Stomach (tissue), 19 donors: ENCODE measurements at places on chromosomes 13 and 19. TPM values are rescaled to one million over a fixed set of nuclear protein-coding genes. Genes with fewer than 3 reads are reported as not detected.
A peak's percentile ranks its signal among the peaks of the same experiment; 100 is the strongest.

Gene SOX1
- not detected for total RNA-seq

Gene JAK3
- total RNA-seq: 50.2 TPM

Gene SKA3
- total RNA-seq: 2.6 TPM

DNA sequence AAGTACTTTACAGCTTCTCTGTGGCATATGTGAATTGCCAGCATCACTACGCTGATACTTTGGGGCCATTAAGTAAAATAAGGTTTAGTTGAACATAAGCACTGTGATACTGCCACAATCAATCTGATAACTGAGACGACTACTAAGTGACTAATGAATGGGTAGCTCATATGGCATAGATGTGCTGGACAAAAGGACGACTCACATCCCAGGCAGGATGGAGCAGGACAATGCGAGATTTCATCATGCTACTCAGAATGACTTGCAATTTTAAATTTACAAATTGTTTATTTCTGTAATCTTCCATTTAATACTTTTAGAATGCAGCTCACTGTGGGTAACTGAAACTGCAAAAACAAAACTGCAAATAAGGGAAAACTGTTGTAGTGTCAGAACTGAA is 13.6 kb downstream of the CCDC122 start:
- DNase-seq: no peak

DNA sequence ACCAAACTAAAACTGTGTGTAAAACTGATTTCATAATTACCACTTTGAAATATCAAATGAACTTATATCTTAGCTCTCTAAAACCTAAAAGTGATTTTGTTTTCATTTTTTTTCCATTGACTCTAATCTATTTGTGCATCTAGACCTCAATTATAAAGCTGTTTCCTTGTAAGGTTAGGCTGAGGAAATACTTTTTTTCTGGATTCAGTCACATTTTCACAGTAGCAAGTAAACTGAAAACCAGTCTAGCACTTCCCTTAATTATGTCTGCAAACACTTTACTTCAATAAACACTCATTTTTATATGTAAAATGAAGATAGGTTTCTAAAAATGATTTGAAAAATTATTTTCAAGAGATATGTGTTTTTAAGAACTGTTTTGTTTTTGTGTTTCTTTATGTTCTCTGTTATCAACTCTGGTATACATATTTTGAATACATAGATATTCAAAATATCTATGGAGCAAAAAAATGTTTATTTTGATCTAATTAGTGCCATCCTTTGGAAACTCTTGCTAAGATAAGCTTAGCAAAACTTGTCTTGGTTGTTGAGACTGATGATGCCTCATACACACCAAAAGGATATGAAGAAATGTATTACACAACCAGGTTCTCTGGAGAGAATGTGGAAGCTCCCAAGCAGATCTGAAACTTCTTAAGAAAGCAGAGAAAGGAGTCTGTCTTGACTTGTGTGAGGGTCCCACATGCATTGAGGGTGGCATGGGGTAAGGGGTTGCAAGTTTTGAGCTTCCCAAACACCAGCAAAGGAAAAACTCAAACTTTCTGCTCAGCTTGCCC is 1887.4 kb downstream of the PCDH9 start:
- no peak for DNase-seq

DNA sequence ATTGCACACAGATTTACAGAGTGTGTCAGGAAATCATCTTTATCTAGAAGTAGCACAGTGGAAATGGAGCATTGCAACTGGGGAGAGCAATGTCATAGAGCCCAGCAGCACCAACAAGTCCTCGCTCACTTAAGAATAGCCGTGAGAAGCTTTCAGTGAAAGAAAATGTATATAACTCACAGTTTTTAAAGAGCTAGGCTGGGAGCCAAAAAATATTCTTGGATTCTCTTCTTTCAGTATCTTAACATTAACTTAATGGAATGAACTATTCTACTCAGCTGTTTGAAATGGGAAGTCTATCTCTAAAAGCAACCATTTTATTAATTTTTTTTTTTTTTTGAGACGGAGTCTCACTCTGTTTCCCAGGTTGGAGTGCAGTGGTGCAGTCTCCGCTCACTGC is 329.6 kb downstream of the COG6 start:
- DNase-seq: peak; percentile 53

DNA sequence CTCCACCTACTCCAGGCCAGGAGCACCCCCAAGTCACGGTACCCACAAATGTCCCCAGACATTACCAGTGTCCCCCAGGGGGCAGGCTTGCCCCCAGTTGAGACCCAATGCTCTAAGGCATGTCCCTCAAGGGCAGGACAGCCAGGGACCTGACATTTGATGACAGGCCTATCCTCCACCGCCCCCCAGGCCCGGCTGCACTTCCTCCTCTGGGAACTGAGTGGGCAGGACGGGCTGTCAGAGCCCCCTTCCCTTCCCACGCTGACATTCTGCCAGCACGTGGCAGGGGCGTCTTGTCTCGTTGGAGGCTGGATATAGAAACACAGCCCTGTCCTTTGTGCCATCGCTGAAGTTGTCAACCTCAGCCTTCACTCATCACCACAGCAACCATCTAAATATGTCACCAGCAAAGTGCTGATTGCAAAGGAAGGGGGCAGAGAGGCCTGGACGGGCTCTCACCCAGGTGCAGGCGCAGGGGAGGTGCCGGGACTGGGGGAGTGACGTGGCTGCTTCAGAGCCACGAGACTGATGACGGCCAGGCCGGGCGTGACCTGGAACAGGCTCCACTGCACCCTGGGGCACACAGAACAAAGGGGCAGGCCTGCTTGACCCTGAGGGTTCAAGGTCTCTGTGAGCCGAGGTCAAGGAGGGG is 38.4 kb downstream of the GNG7 start:
- peak; percentile 51 for DNase-seq

DNA sequence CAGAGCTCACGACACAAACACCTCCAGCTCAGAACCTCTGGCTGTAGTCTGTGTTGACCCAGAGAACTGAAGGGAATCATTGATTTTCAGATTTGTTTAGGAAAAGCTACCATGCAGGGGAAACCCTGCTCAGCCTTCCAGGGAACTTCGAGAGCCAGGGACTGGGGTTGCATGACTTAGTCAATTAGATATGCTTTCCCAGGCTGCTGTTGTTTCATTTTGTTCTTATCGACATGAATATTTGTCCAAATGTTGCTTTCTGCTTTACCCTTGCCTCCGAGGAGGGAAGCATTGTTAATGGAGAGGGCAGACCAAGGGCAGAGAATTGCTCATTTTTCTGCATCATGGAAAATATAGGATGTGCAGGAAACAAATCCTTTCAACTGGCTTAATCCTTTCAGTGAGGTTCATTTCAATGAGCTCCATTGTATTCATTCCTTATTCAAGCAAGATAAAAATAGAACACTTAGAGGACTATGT is 82.5 kb downstream of the KLF5 start:
- DNase-seq: peak; percentile 61

Gene CA11
- 33.0 TPM for total RNA-seq

Gene CYP2A7
- not detected for total RNA-seq

DNA sequence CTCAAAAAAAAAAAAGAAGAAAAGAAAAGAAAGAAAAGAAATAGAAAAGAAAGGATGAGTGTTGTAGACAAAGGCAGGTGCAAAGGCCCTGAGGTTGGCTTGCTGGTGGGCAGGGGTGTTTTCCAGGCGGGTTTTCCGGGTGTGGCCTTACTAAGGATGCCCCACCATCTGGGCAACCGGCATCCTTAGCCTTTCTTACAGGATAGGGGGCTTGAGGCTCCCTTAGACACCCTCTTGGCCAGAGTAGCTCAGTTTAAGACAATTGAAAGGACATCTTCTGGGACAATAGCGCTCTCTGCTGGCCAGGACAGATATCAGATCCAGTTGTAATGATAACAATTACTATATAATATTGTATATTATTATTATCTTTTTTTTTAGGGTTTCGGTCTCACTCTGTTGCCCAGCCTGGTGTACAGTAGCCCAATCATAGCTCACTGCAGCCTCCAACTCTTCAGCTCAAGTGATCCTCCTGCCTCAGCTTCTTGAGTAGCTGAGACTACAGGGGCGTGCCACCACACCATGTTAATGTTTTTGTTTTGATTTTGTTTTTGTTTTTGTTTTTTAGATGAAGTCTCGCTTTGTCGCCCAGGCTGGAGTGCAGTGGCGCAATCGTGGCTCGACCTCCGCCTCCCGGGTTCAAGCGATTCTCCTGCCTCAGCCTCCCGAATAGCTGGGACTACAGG is 1.4 kb upstream of the QTRT1 start:
- DNase-seq: peak; percentile 74

DNA sequence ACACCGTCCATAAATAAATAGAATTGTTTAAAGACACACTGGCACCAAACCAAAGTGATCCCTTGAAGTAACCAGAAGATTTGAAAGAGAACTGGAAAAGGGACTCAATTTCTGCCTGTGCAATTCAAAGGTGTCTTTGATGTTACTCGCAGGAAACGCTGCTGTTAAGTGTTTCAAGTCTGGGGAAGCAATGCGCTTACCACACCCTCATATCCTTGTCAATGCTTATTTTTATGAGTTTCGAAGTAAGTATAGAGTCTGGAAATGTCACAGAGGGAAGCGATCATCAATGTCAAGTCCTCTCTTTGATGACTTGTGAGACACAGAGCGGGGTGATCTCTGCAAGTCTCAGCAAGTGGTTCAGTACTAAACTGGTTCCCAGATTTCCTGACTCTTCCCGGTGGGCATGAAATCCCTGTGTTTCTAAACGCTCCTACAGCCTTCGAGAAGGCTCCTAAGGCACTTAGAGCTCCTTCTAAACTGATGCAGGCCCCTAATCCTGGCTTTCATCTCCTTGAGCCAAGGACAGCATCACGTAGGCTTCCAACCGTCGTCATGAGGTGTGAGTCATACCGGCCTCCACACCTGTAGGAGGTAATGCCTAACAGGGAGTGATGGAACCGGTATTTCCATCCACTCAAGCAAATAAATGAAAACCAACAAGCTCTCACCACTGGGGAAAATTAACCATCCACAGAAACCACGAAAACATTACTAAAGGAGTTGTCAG is 22.8 kb downstream of the SYDE1 start:
- peak; percentile 82 for DNase-seq

GRCh38 chr13:48510698-48511097 is 22.2 kb downstream of the RCBTB2 start:
- no peak for DNase-seq
